ENCODE measurements at places on chromosomes 6 and 20.

- DNase-seq = no peak
Observed at GRCh38 chr20:58712151-58712791, 19.7 kb downstream of the NPEPL1 start.

DNA sequence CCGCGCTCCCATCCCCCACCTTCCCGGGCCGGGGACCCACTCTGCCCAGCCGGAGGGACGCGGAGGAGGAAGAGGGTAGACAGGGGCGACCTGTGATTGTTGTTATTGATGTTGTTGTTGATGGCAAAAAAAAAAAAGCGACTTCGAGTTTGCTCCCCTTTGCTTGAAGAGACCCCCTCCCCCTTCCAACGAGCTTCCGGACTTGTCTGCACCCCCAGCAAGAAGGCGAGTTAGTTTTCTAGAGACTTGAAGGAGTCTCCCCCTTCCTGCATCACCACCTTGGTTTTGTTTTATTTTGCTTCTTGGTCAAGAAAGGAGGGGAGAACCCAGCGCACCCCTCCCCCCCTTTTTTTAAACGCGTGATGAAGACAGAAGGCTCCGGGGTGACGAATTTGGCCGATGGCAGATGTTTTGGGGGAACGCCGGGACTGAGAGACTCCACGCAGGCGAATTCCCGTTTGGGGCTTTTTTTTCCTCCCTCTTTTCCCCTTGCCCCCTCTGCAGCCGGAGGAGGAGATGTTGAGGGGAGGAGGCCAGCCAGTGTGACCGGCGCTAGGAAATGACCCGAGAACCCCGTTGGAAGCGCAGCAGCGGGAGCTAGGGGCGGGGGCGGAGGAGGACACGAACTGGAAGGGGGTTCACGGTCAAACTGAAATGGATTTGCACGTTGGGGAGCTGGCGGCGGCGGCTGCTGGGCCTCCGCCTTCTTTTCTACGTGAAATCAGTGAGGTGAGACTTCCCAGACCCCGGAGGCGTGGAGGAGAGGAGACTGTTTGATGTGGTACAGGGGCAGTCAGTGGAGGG, 2.8 kb downstream of the SOX4 start:
- peak; percentile 32 for DNase-seq

GRCh38 chr20:61127311-61128039, 124.6 kb upstream of the CDH4 start:
- DNase-seq = no peak

GRCh38 chr6:159777240-159777904, 12.0 kb downstream of the TCP1 start:
- DNase-seq = no peak

DNA sequence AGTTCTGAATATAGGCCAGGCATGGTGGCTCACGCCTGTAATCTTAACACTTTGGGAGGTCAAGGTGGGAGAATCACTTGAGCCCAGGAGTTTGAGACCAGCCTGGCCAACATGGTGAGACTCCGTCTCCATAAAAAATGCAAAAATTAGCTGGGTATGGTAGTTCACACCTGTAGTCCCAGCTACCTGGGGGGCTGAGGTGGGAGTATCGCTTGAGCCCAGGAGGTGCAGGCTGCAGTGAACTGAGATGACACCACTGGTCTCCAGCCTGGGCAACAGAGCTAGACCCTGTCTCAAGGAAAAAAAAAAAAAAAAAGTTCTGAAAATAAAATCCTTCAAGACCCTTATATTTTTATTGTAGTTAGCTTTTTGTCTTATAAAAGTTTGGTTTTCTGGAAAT, 11.7 kb upstream of the WTAP start:
- no peak for DNase-seq

DNA sequence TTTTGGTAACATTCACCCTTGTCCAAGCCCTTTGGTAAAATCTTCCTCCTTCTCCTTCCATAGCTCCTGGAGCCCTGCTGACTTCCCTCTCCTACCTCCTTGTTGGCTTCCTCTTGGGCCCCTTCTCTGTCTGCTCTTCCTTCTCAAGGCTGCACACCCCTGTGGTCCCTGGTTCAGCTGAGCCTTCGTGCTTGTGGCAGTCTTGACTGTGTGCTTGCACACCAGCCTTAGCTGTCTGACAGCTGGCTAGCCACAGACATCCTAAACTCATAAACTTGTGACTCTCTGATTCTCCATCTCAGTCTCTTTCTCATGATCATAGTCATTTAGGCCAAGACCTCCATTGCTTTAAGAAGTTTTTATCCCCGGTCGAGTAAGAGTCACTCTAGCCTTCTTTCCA, 37.1 kb downstream of the DHX35 start:
- DNase-seq = no peak

GRCh38 chr6:35611240-35611639, 77.5 kb downstream of the FKBP5 start:
- no peak for DNase-seq

- peak; percentile 5 for DNase-seq
Observed at GRCh38 chr20:34522969-34523871, 7.0 kb downstream of the DYNLRB1 start.

GRCh38 chr20:56875052-56875659, 246.1 kb downstream of the TFAP2C start:
- no peak for DNase-seq

GRCh38 chr6:54805077-54805476, 41.5 kb upstream of the FAM83B start:
- DNase-seq = no peak

DNA sequence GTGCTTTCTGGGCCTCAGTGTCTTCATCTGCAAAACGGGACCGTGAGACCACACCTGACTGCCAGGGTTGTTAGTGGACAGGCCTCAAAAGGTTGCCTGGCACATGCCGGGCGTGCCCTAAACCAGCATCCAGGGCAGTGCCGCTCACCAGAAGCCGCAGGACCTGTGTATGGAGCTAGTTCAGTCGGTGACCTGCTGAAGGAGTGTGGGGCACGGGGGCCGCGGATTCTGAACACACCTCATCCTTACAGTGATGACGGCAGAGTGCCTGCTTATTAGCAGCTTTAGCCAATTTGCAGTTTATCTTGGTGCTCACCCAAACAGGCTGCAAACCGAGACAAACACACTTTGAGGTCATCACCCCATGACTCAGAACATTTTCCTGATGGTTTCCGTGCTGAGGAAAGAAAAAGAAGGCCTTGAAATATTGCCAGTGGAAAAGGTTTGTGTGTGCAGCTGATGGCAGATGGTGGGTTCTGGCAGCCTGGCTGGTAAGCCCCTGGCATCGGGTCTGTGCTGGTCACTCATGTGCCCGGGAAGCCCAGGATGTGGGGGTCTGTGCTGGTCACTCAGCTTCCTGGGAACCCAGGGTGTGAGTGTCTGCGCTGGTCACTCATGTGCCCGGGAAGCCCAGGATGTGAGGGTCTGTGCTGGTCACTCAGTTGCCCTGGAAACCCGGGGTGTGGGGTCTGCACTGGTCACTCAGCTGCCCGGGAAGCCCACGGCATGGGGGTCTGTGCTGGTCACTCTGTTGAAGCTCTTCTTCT, 153.8 kb downstream of the ERMARD start:
- no peak for DNase-seq

DNA sequence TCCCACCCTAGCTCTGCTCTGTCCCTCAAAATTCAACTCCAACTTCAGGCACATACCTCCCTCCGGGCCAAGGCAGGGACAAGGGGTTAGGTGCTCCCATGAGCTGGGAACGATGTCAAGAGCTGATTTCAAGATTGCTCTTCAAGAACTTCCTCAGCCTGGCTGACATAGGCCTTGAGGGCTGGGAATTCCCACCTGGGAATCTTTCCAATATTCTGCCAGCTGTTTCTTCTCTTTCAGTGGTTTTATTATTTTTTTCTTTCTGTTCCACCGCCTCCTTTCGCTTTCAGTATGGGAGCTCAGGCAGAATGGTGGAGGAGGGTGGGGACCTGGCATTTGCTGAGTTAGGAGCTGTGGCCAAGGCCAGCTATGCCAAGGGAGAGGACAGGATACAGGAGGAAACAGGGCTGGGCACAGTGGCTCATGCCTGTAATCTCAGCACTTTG, 33.7 kb downstream of the SRSF3 start:
- peak; percentile 77 for DNase-seq

GRCh38 chr6:38272222-38272621, 367.5 kb downstream of the BTBD9 start:
- DNase-seq = no peak

DNA sequence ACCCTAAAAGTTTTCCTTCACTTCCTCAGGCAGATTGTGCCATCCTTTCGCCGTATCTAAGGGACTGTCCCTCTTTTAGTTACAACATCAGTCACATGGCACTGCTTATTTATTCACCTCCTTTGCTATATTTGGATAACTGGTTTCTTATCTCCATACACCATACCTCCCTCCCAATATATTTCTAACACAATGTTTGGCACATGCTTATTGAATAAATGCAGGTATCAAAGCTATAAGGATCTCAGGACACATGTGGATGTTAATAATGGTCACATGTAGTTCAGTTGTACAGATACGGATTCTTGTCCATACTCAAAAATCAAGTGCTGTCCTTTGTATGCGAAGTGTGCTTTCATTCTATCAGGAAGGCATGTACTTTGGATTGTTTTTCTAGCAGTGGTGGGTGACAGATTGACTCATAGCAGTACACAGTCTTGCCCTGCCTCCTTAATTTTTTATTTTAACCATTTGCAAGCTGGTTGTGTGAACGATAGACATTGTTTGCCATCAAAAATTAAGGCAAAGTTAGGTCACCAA, 407.1 kb upstream of the RUNX2 start:
- peak; percentile 65 for DNase-seq

- DNase-seq = no peak
Observed at GRCh38 chr6:168039849-168040248, 39.2 kb downstream of the FRMD1 start.

- DNase-seq = no peak
Observed at GRCh38 chr6:13014504-13015378, 298.2 kb downstream of the PHACTR1 start.

- DNase-seq = no peak
Observed at GRCh38 chr6:2970034-2970685, 1.2 kb downstream of the SERPINB6 start.

DNA sequence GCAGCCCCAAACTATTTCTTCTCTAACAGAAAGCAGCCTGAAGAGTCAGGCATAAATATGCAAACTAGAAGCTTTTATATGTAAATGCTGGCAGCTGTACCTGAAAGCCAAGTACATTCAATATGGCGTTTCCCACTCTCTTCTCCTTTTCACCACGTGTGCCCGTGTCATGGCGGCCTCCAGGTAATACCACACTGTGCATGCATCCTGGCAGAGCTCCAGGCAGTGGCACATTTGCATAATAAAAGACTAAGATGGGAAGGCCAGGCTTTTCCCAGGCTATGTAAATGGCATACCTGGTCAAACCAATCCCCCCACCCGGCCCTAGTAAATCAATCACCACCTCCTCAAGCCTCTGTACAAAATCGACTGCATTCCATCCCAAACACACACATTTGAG, 120.6 kb downstream of the MMUT start:
- DNase-seq = no peak

DNA sequence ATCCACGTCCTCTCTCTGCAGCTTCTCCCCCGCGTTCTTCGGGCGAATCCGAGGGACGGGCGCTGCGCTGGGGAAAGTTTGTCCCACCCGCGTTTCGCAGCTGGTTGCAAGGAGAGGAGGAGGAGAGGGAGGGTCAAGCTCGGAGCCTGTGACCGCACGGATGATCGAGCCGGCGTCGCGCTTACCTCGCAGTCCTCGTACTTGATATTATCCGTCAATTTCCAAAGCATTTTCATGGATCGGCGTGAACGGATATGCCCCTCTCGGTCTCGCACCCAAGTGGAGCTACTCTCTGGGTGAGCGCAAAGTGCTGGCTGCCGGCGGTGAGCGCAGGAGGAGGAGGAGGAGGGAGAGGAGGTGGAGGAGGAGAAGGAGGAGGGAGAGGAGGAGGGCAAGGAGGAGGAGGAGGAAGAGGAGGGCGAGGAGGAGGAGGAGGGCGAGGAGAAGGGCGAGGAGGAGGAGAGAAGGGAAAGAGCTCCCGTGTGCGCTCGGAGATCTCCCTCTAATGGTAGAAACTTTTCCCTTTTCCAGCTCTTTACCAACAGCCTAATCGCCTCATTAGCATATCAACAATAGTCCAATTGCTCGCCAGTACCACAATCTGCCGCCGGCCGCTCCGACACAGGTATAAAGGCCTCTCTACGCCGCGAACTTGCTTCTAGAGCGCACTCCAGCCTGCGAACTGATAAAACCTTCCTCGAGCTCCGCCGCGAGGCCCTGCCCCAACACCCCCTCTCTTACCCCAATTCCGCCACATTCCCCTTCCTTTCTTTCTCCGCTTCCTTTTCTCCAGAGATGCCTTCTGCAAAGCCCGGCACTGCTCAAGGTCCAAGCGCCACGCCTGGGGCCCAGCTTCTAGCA, at the start of gene TFAP2A:
TFAP2A (minus strand) TSS at position 319 of the 861 bp plus-strand sequence; CDS start at position 236, 83 bp downstream.
- DNase-seq = no peak

DNA sequence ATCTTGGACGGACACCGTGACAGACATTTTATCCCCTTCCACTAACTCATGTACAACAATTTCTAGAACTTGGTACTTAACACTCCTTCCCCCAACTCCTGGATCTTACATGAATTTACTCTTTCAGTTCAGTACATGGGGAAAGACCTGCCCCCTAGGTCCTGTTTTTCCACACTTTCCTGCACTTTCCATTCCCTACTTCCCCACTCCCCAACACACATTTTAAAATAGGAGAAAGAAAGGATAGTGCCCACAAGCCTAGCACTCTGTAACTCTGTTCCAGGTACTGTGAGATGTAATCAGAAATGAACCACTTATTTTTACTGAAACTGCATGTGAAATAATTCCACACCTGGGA, 1.3 kb downstream of the ADGRG6 start:
- DNase-seq = no peak

GRCh38 chr6:166540631-166541331, 45.7 kb downstream of the RAMACL start:
- DNase-seq = peak; percentile 81

GRCh38 chr6:116316772-116317467, 37.2 kb upstream of the TSPYL1 start:
- DNase-seq = no peak

DNA sequence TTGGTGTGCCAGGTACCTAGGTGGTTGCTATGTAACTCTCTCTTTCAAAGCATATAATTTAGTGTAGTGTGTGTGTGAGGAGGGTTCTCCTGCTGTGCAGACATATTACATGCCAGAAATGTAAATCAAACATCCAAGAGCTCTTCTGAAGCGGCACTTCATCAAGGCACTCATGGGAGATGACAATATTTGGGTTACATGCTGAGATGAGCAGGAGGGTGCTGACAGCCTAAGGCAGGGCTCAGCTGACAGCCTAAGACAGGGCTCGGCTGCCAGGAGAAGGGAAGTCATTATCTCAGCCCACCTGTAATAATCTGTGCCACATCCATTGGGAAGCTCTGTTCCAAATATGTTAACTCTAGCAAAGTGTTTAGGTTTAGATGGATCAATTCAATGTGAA, 39.1 kb downstream of the ADGRF5 start:
- DNase-seq = no peak

GRCh38 chr6:134797400-134798113, 152.3 kb downstream of the ALDH8A1 start:
- no peak for DNase-seq

GRCh38 chr6:13362412-13362811, 34.1 kb upstream of the TBC1D7 start:
- no peak for DNase-seq
